ENCODE measurements at places on chromosomes 2 and 18.

GRCh38 chr2:42706836-42707235 lies 57.1 kb downstream of the OXER1 start:
- no peak overlapping the region for H3K4me3 ChIP-seq
- no peaks in the 10 kb centered on the region for H3K4me1 ChIP-seq
- peaks cover 4% of the 10 kb centered on the region for H3K36me3 ChIP-seq
- DNase-seq: no peak

DNA sequence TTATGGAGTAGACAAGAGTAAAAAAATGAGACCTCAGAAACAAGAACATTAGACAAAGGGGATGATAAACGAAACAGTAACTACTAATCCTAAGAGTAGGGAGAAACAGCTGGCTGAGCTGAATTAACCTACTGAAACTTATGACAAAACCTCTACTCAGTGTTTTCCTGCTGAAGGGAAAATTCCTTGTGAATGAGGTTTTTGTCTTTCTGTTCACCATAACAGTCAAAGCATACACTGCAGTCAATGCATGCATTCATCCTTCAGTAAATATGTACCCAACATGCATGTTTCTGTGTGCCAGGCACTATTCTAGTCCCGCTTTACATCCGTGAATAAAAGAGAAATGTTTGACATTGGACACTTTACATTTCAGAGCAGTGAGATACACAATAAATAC lies 805.6 kb upstream of the KLHL29 start:
- peak overlapping the region; percentile 11 for H3K27ac ChIP-seq
- no peak for DNase-seq
- no peaks in the 10 kb centered on the region for H3K27me3 ChIP-seq
- H3K4me1 ChIP-seq: no peaks in the 10 kb centered on the region
- no peak overlapping the region for H3K4me3 ChIP-seq

DNA sequence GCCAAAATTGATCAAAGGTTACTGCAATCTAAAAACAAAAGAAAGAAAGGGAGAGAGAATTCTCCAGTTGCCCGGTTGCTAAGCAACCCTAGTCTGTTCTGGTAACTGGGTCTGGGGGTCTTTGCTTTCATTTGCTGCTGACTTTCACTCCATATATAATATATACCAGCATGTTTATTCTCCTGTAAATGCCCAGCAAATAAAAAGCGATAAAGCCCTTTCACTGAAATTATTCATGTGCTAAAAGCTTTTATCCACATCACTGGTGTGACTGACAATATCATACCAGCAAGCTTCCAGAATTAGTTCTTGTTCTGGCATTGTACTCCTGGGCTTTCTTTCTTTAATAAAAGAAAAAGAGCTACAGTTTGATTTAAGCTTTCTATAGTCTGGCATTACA lies 75.5 kb upstream of the ST8SIA3 start:
- H3K27ac ChIP-seq: no peak overlapping the region
- H3K4me3 ChIP-seq: no peak overlapping the region
- H3K27me3 ChIP-seq: no peaks in the 10 kb centered on the region
- no peaks in the 10 kb centered on the region for H3K36me3 ChIP-seq

- H3K27ac ChIP-seq: no peak overlapping the region
- H3K4me1 ChIP-seq: no peaks in the 10 kb centered on the region
- no peaks in the 10 kb centered on the region for H3K27me3 ChIP-seq
- no peak for DNase-seq
Measured at GRCh38 chr2:51511002-51511401, 479.1 kb upstream of the NRXN1 start.

DNA sequence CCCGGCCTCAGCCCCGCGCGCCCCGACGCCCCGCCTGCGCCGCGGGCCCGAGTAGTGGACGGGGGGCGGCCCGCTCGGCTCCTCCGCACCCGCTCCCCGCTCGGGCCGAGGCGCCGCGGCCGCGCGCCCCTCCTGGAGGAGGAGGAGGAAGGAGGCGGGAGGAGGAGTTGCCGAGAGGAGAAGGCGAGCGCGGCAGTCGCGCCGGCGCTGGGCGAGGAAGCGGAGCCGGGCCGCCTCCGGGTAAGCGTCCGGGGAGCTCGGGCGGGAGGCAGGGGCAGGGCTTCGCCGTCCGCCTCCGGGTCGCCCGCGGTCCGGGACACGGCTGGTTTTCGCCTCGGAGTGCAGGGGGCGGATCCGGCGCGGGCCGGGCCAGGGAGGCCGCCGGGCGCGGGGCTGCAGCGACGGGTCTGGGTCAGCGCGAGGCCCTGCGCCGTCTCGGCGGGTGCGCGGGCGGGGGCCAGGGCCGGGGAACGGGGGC lies at the start of gene SOCS6:
Gene SOCS6, plus strand, starts transcription at position 195 of the 478 bp plus-strand sequence. CDS start 35,624 bp downstream, outside the sequence.
- H3K27me3 ChIP-seq: no peaks in the 10 kb centered on the region
- H3K4me1 ChIP-seq: peaks cover 5% of the 10 kb centered on the region
- H3K36me3 ChIP-seq: no peaks in the 10 kb centered on the region
- peak within 1 kb of the TSS; percentile 94 for H3K27ac ChIP-seq

DNA sequence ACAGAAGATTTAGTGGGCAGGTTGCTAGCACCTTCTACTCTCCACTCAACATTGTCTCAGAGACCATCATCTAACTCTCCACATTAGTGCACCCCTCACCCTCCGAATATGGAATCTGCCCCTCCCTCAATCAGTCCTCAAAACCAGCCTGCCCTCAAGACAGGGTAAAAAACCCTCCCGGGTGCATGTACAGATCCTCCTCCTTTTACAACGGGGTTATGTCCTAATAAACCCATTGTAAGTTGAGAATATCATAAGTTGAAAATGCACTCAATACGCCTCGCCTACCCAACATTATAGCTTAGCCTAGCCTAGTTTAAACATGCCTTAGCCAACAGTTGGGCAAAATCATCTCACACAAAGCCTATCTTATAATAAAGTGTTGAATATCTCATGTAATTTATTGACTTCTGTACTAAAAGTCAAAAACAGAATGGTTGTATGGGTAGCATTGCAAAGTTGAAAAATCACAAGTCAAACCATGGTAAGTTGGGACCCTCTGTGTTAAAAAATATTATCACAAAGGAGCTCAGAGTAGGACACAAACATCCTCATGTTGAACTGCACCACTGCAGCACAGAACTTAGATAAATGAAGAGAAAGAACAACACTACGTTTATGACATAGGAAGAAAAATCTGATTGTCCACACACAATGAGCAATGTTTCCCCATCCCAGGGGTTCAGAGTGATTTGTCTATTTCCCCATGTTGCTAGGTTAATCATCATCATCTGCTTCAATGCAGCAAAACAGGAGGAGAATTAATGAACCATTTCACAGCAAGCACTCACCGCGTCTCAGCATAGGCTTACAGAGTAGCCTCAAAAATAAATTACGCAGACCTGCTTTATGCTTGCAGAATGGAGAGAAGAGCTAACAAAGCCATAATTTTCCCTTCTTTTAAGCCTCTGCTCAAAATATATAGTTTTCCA lies 184.1 kb upstream of the ARL4C start:
- DNase-seq: no peak
- peaks cover 6% of the 10 kb centered on the region for H3K4me1 ChIP-seq
- H3K36me3 ChIP-seq: no peaks in the 10 kb centered on the region
- H3K4me3 ChIP-seq: no peak overlapping the region

- no peak for DNase-seq
- H3K4me1 ChIP-seq: no peaks in the 10 kb centered on the region
- H3K36me3 ChIP-seq: no peaks in the 10 kb centered on the region
- no peaks in the 10 kb centered on the region for H3K27me3 ChIP-seq
- no peak overlapping the region for H3K27ac ChIP-seq
- H3K4me3 ChIP-seq: no peak overlapping the region
Measured at GRCh38 chr2:11573418-11574175, 39.8 kb downstream of the GREB1 start.

GRCh38 chr2:178860551-178860950 lies 53.3 kb upstream of the TTN start:
- DNase-seq: peak; percentile 25
- H3K27me3 ChIP-seq: no peaks in the 10 kb centered on the region
- H3K4me3 ChIP-seq: no peak overlapping the region
- no peaks in the 10 kb centered on the region for H3K36me3 ChIP-seq

DNA sequence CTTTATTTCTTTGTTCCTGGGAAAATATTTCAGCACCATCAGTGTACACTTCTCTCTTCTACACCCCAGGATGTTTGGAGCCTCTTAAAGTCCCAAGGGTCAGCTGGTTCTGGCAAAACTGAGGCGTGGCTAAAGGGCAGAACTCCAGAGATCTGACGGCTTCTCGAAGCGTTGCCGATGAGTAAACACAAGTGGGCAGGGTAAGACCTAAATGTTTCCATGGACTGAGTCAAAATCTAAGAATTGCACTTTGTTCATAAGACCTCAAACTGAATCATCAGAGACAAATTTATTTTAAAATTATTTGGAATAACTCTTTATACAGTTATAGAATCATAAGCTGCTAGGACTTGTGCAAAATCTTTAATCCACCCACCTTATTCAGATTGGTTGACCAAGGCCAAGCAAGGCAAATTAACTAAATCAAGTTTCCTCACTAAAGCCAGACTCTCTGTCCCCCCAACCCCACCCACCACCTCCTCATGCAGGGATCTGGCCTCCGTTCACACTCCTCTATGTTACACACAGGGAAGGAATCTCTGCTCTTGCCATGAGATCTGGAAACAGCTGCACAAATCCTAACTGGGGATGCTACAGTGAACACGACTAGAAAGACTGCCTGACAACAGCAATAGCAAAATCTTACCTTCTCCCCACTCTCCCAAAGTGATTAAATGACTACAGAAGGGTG lies 342.6 kb upstream of the KLHL29 start:
- H3K36me3 ChIP-seq: no peaks in the 10 kb centered on the region
- peaks cover 49% of the 10 kb centered on the region for H3K4me1 ChIP-seq
- H3K4me3 ChIP-seq: no peak overlapping the region
- peak; percentile 49 for DNase-seq
- H3K27me3 ChIP-seq: no peaks in the 10 kb centered on the region

DNA sequence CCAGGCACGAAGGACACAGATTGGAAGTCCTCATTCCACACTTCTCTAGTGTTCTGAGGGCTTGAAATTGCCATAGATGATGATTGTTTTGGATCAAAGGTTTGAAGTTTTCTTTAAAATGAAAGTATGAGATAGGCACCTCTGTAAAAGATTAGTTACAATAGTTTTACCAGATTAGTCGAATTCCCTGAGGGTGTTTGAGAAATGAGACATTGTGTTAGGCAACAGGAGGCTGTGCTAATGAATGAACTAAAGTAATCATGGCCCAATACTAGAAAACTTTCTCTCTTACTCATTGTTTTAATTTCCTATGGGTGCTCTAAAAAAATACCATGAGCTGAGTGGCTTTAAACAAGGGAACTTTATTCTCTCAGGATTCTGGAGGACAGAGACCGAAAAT lies 421.7 kb downstream of the RNF144A start:
- no peak overlapping the region for H3K27ac ChIP-seq
- DNase-seq: no peak
- H3K4me3 ChIP-seq: no peak overlapping the region
- H3K27me3 ChIP-seq: no peaks in the 10 kb centered on the region

DNA sequence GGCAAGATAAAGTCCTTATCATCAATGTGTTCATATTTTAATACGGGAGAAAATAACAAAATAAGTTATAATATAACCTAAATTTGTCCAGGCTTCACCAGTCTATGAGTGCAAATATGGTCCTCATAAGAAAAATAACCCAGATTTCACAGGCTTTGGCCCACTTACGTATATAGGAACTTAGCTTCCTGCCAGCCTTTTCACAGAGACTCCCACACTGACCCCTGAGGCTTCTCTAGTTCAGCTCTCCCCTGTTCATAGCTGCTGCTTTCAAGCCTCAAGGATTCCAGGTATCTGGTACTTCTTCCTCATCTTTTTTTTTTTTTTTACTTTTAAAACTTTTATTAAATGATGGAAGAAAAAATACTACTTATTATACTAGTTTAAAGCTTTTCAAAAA lies 74.9 kb upstream of the PELI1 start:
- H3K27me3 ChIP-seq: no peaks in the 10 kb centered on the region
- H3K27ac ChIP-seq: no peak overlapping the region
- no peak for DNase-seq
- no peaks in the 10 kb centered on the region for H3K36me3 ChIP-seq

- no peak overlapping the region for H3K4me3 ChIP-seq
- H3K27ac ChIP-seq: no peak overlapping the region
- H3K36me3 ChIP-seq: peaks cover 3% of the 10 kb centered on the region
- no peak for DNase-seq
- H3K27me3 ChIP-seq: no peaks in the 10 kb centered on the region
Measured at GRCh38 chr2:111126581-111126980, 5.9 kb downstream of the BCL2L11 start.

DNA sequence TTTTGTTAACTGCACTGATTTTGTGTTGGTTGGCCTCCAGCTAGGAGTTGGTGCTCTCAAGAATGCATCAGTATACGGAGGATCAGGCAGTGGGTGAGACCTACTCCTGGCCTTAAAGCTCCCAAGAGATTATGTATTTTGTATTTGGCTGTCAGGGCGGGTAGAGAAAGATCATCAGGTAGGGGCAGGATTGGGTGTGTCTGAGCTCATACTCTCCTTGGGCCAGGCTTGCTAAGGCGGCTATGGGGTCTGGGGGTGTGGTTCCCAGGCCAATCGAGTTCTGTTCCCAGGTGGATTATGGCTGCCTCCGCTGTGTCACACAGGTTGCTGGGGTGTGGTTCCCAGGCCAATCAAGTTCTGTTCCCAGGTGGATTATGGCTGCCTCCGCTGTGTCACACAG lies 28.9 kb upstream of the IL1RN start:
- no peak overlapping the region for H3K4me3 ChIP-seq
- H3K4me1 ChIP-seq: no peaks in the 10 kb centered on the region
- H3K27ac ChIP-seq: no peak overlapping the region
- no peak for DNase-seq
- H3K27me3 ChIP-seq: no peaks in the 10 kb centered on the region

DNA sequence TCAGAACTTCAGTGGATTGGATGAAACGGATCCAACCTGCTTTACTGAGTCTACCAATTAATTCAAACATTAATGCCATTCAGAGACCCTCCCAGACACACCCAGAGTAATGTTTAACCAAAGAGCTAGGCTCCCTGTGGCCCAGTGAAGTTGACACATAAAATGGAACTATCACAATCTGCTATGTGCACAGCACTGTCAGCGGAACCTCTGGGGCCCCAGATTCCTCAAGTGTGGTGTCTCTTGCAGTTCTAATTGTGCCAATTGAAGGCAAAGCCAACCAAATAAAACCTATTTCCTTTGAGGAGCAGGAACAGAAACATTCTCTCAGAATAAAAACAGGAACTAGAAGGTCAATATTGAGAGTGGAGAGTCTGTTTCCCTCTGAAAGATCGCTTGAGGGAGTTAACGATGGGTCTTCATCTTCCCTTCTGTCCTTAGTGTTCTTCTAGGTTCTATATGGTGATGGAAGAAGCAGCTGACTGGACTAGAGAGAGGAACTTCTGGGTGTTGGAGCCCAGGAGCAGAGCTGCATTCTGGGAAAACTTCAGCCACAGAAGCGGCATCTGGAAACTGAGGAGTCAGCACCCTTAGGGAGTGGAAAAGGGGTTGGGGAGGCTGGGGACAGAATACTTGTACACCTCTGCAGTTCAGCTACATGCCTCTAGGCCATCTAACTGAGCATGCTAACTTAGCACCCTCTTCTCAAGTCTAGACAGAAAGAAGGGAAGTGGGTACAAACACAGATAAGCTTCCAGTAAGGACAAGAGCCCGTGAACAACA lies 174.4 kb upstream of the FBXO11 start:
- H3K27ac ChIP-seq: no peak overlapping the region
- H3K4me3 ChIP-seq: no peak overlapping the region
- no peaks in the 10 kb centered on the region for H3K36me3 ChIP-seq
- H3K27me3 ChIP-seq: no peaks in the 10 kb centered on the region
